ENCODE measurements at places on chromosomes 3 and 15.
A peak's percentile ranks its signal among the peaks of the same experiment; 100 is the strongest.

- DNase-seq, result peak; percentile 23
Observed at GRCh38 chr3:17645074-17645698, 97.2 kb downstream of the TBC1D5 start.

GRCh38 chr3:170679190-170679589 lies 93.3 kb upstream of the SLC7A14 start:
- DNase-seq, result no peak

DNA sequence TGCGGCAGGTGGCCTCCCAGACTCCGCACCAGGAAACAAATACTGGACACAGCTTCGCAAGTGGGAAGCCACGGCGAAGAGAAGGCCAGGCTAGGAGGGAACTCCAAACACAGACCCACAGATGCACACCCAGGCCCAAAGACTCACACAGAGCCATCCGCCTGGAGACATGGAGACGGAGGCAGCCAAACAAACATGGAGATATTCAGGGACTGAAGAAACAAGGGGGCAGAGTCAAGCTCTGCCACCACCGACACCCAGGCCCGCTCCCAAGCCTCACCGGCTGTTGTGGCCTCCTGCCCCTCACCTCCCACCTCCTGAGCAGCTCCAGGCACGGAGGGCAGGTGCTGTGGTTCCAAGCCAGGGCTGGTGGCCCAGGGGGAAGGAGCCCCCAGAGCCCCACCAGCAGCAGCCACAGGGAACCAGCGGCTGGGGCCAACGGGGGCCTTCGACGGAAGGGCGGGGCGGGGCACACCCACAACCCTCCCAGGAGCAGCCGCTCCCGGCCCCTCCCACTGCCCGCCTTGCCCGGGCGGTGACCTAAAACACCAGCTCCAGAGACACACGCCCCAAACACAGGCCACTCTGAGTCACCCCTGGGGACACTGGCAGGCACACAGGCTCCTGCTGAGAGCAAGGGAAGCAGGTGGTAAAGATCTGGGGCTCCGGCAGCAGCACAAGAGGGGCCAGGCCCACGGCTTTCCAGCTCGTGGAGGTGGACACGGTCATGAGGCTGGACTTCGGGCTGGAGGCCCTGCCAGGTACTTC lies 31.9 kb downstream of the TNK2 start:
- no peak for DNase-seq

- DNase-seq, result no peak
Observed at GRCh38 chr3:72698154-72698917, 149.9 kb downstream of the SHQ1 start.

DNA sequence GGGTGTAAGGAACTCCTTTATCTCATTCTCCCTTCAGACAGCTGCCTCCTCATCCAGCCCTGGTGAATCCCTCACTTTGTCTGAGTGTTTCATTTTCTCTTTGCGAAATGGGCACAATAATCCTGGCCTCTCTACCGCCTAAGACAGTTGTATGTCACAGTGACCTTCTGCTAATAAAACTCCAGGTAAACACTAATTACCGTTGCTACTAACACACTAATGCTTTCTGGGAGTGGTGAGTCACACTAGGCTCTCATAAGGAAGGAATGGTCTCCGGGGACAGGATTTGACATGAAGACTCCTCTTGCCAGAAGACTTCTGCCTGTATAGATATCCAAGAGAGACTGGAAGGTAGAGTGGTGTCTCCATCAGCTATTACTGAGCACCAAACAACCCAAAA lies 71.7 kb upstream of the SNRK start:
- DNase-seq, result no peak

DNA sequence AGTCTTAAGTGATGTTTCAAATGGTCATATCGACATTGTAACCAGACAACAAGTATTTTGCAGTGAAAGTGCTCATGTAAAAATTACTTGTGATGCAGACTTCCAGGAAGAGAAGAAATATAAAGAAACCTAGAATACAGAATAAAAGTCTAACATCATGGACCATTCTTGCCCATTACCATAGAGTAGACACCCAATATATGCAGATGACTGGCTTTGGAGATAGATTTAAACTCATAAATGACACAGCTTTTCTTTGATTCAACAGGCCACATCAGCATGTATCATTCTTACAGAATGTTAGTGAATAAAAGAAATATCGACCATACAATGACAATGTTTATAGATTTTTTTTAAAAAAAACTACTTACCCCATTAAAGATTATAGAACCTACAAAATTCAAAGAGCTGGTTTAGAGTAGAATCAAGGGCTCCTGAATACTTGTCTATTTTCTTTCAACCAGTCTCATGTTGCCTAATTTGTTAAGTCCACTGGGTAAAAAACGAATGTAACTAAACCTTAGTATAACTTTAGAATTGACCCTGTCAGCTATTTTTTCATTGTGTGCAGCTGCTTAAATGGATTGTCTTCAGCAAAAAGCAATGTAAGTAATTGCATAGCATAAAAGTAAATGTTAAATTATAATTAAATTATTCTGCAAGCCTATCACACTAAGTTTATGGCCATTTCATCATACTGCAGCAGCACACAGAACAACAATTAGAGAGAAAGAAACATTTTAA lies 268.7 kb upstream of the AGTR1 start:
- no peak for DNase-seq

GRCh38 chr3:141348837-141349236 lies 19.5 kb upstream of the ZBTB38 start:
- DNase-seq, result no peak

- no peak for DNase-seq
Observed at GRCh38 chr3:32367442-32367841, 24.2 kb upstream of the CMTM7 start.

GRCh38 chr3:14507305-14507741 lies 32.8 kb downstream of the GRIP2 start:
- no peak for DNase-seq

DNA sequence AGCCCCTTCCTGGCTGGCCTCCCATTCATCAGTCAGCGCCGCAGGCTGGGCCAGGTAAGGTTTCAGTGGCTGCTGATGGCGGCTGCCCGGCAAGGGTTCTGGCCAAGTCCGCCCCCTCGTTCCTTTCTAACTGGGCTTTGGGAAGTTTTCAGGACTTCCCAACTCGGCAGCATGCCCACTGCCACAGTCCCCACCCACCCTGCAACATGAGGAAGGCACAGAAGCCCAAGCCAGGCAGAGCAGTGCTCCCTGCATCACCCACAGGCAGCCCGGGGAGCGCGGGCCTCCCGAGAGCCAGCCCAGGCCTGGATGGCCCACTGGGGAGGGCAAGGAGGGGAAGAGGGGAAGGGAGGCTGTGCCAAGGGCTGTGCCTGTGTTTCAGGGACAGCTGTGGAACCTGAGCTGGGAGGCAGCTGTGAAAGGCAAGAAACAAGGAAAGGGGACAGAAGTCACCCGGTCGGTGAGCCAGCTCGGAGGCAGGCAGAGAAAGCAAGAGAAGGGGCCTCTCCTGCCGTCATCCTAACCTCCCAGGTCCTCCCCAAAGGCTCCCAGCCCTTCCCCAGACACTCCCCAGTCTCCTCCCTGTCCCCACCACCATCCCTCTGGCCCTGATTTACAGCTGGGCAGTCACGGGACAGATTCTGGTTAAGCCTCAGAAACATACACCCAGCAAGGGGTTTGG lies 73.9 kb downstream of the CPN2 start:
- no peak for DNase-seq

- no peak for DNase-seq
Observed at GRCh38 chr3:136682740-136683312, 69.4 kb downstream of the STAG1 start.

- DNase-seq, result no peak
Observed at GRCh38 chr3:49673715-49674496, at the start of gene APEH. APEH (plus strand) TSS chr3:49674351; CDS start chr3:49674402, 51 bp downstream.
